ENCODE measurements at places on chromosomes 5 and 9. TPM values are rescaled to one million over a fixed set of nuclear protein-coding genes. Genes with fewer than 3 reads are reported as not detected.

DNA sequence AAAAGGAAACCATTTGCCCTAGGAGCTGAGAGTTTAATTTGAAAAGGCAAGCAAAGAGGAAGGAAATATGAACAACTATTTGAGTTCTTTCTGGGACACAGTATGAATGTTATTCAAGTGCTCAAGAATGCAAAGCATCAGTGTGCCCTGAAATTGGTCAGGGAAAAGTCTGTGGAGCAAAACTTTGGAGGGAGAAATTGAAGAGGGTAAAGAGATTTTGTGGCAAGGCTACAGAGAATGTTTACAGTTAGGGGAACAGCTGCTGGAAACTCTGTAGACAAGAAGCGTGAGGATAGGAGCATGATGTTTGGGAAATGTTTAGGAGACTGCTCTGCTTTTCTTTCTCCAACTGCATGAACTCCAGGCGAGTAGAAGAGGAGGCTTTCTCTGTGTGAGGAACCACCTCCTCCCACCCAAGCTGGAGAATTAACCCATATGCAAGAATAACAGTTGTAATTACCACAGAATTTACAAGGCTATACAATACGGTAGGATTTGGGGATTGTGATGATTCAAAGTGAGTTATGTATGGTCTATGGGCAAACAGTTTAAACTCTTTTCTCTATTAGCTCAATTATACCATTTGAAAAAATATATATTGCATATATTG is 75.4 kb upstream of the IL7R start:
- no peaks in the 10 kb centered on the region for H3K36me3 ChIP-seq
- no peak overlapping the region for H3K4me3 ChIP-seq
- no peaks in the 10 kb centered on the region for H3K27me3 ChIP-seq
- no peaks in the 10 kb centered on the region for H3K4me1 ChIP-seq

- peaks cover 30% of the 10 kb centered on the region for H3K4me1 ChIP-seq
These were observed 8.0 kb downstream of the WHRN start for GRCh38 chr9:114497236-114497635.

DNA sequence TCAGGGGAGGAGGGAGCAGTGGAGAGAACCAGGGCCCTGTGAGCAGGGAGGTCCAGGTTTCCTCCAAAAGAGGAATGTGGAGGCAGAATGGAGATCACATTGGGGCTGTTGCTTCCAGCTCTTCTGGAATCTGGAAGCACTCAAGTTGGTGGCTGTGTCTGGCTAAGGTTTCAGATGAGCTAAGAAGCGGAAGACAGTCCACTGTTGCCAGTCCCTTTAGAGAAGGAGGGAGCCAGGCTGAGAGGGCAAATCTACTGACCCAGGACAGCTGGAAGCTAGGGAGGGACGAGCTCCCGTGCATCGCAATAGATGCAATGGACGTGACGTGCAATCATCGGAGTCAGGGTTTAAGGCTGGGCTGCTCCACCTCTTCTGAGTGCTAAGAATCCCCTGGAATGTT is 71.2 kb downstream of the TENT4A start:
- no peaks in the 10 kb centered on the region for H3K27me3 ChIP-seq
- H3K36me3 ChIP-seq: no peaks in the 10 kb centered on the region

AHRR gene
- total RNA-seq: 0.33 TPM

PDE6A gene
- not detected for total RNA-seq

- no peaks in the 10 kb centered on the region for H3K36me3 ChIP-seq
- no peak overlapping the region for H3K4me3 ChIP-seq
- DNase-seq: no peak
- peaks cover 11% of the 10 kb centered on the region for H3K4me1 ChIP-seq
- no peak overlapping the region for H3K27ac ChIP-seq
- H3K27me3 ChIP-seq: no peaks in the 10 kb centered on the region
These were observed 2.9 kb upstream of the PTGS1 start for GRCh38 chr9:122367774-122368460.

DNA sequence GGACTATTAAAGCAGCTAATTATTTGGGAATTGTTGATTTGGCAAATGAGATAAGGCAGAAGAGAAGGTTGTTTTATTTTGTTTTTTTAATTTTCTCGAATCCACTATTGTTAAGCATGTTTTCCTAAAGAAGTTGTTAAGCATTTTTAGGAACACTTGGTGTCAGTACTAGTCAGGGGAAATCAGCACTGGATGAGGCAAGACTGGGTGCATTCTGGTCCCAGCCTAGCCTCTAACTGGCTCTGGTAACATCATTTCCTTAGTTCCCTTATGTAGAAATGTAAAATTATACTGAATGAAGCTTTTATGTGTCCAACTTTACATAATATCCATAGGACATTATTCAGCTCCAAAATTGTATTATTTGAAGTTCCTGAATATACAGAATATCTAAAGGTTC is 196.1 kb downstream of the PCSK5 start:
- DNase-seq: no peak
- no peak overlapping the region for H3K4me3 ChIP-seq
- H3K36me3 ChIP-seq: no peaks in the 10 kb centered on the region
- H3K27ac ChIP-seq: no peak overlapping the region
- H3K27me3 ChIP-seq: no peaks in the 10 kb centered on the region

ADAMTS2 gene
- total RNA-seq: 31.8 TPM

GRCh38 chr9:89405826-89406225 is 87.5 kb downstream of the SECISBP2 start:
- no peak for DNase-seq
- H3K27ac ChIP-seq: no peak overlapping the region
- peaks cover 12% of the 10 kb centered on the region for H3K36me3 ChIP-seq
- peaks cover 6% of the 10 kb centered on the region for H3K4me1 ChIP-seq

GRCh38 chr9:123511326-123512277 is 155.6 kb downstream of the CRB2 start:
- no peaks in the 10 kb centered on the region for H3K27me3 ChIP-seq
- no peaks in the 10 kb centered on the region for H3K4me1 ChIP-seq
- no peaks in the 10 kb centered on the region for H3K36me3 ChIP-seq
- no peak overlapping the region for H3K27ac ChIP-seq

DNA sequence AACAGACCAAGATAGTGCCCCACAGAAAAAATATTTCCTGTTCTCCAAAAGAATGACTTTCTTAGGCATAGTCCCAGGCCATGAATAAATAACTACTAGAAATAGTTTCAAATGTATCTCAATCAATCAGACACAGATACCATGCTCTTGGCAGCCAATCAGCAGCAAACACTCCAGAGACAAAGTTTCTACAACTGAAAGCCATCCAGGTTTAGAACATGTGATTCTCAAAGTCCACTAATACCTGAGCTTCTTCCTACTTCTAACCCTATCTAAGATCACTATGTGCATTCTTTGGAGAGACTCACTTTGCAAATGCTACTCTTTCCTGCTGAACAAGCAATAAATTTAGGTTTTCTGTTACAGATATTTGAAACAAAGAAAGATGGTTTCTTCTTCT is 425.8 kb upstream of the GRIN3A start:
- H3K4me1 ChIP-seq: no peaks in the 10 kb centered on the region
- H3K36me3 ChIP-seq: no peaks in the 10 kb centered on the region
- H3K27me3 ChIP-seq: no peaks in the 10 kb centered on the region
- no peak for DNase-seq

TESK1 gene
- 75.6 TPM for total RNA-seq

GRCh38 chr9:87765521-87765920 is 39.6 kb downstream of the CTSL start:
- H3K4me3 ChIP-seq: no peak overlapping the region
- no peaks in the 10 kb centered on the region for H3K27me3 ChIP-seq
- no peaks in the 10 kb centered on the region for H3K4me1 ChIP-seq
- no peak for DNase-seq

Measured in esophagus muscularis mucosa (tissue), 4 donors.